ENCODE measurements at places on chromosomes 13 and 19.

- no peak for ATAC-seq
These were observed 29.8 kb downstream of the KL start for GRCh38 chr13:33045851-33046592.

GRCh38 chr13:32039528-32039927, 8.0 kb downstream of the FRY start:
- ATAC-seq: no peak

DNA sequence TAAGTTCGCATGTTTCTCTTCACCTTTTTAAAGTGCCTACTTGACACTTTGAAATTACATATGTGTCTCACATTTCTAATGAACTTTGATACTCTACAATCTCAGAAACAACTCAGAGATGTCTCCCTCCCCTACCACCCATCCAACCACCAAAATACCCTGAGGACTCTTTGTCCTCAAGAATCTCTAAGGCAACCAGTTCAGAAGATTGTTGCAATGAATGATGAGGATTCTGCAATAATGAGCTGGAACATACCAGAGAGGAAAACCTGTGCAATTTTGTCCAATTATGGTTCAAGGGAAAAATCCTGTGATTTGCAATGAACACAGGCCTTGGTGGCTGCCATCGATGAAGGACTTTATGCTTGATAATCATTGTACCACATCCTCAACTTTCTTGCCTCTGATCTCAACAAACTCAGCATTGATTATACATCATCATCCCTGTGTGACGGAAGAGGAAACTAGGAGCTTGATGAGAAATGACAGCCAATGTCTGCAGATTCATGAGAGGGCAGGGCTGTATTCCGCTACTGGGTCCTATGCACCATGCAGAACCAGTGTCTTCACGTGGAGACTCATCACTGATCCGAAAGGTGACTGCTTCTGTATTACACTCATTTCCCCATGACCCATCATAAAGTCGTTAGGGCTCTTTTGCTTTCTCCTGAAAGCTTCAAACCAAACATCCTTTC, 1.1 kb downstream of the FPR1 start:
- no peak for ATAC-seq

- ATAC-seq: no peak
These were observed 6.2 kb downstream of the MFSD12 start for GRCh38 chr19:3550947-3551791.

GRCh38 chr13:18949489-18949761, 232.2 kb downstream of the TUBA3C start:
- no peak for ATAC-seq

GRCh38 chr13:85236413-85236812, 562.8 kb downstream of the SLITRK6 start:
- ATAC-seq: no peak

Data from activated T-helper 17 cell treated with anti-CD3 and anti-CD28 coated beads, Interleukin-2, amount 50 U/mL, for 72 hours (primary cell).